ENCODE measurements at places on chromosomes 6 and 20. TPM values are rescaled to one million over a fixed set of nuclear protein-coding genes. Genes with fewer than 3 reads are reported as not detected.
A peak's percentile ranks its signal among the peaks of the same experiment; 100 is the strongest.

OR5V1 gene
- total RNA-seq: not detected

GRCh38 chr6:41942067-41942851, 651 bp upstream of the CCND3 start:
- H3K4me3 ChIP-seq: peak overlapping the region; percentile 89
- H3K27me3 ChIP-seq: no peaks in the 10 kb centered on the region
- no peak for DNase-seq
- H3K36me3 ChIP-seq: no peaks in the 10 kb centered on the region
- H3K27ac ChIP-seq: peak overlapping the region; percentile 86
- peaks cover 59% of the 10 kb centered on the region for H3K4me1 ChIP-seq

PRRT1 gene
- total RNA-seq: 0.97 TPM

GRCh38 chr6:28803337-28803709, 120.5 kb downstream of the TRIM27 start:
- H3K4me3 ChIP-seq: no peak overlapping the region
- no peak overlapping the region for H3K27ac ChIP-seq
- H3K4me1 ChIP-seq: no peaks in the 10 kb centered on the region
- DNase-seq: no peak
- H3K27me3 ChIP-seq: peaks cover 9% of the 10 kb centered on the region

DNA sequence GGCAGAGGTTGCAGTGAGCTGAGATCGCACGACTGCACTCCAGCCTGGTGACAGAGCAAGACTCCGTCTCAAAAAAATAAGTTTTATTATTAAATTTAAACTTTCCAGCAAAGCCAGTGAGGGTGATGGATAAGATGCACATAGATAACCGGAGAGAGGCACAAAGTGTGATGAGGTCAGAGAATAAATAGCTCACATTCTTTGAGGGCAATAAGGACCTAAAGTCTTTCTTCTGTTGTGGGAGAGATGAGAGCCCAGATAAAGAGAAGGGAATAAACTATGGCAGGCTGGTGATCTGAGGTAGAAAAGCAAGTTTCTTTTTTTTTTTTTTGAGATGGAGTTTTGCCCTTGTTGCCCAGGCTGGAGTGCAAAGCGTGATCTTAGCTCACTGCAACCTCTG, 20.6 kb upstream of the EZR start:
- no peak overlapping the region for H3K4me3 ChIP-seq
- H3K4me1 ChIP-seq: peaks cover 5% of the 10 kb centered on the region

- H3K27me3 ChIP-seq: peaks cover 42% of the 10 kb centered on the region
- no peak within 1 kb of the TSS for H3K4me3 ChIP-seq
- peaks cover 10% of the 10 kb centered on the region for H3K4me1 ChIP-seq
Observed at GRCh38 chr20:62708591-62709536, at the start of gene NTSR1. Gene NTSR1, plus strand, starts transcription at chr20:62708836. Its CDS starts 372 bp downstream, at chr20:62709208.

- H3K36me3 ChIP-seq: no peaks in the 10 kb centered on the region
- H3K4me3 ChIP-seq: no peak overlapping the region
- DNase-seq: no peak
- no peak overlapping the region for H3K27ac ChIP-seq
- H3K4me1 ChIP-seq: no peaks in the 10 kb centered on the region
- H3K27me3 ChIP-seq: no peaks in the 10 kb centered on the region
Observed at GRCh38 chr6:157481189-157481864, 100.3 kb downstream of the ZDHHC14 start.

ARG1 gene
- total RNA-seq: 3.9 TPM

DDO gene
- 1.4 TPM for total RNA-seq

DNA sequence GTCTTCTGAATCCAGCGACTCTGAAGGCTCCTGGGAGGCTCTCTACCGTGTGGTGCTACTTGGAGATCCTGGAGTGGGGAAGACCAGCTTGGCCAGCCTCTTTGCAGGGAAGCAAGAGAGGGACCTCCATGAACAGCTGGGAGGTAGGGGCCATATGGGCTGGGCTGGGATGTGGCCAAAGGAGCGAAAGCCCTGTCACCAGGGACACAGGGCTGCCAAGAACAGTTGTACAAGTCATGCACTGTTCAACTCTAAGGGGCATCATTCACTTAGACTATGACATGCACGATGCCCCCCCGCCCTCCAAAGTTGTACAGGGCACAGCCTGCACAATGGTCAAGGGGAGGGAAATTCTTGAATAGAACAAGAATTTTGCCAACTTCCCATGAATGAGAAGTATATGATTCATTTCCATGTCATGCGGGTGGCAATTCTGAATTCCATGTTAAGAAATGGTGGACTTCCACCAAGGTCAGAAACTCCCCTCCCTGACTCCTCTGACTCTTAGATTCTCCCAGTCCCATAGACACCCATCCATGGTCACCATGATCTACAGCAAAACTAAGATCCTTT, 1.6 kb downstream of the REM1 start:
- no peak for DNase-seq
- no peak overlapping the region for H3K27ac ChIP-seq
- no peak overlapping the region for H3K4me3 ChIP-seq
- H3K36me3 ChIP-seq: no peaks in the 10 kb centered on the region

DNA sequence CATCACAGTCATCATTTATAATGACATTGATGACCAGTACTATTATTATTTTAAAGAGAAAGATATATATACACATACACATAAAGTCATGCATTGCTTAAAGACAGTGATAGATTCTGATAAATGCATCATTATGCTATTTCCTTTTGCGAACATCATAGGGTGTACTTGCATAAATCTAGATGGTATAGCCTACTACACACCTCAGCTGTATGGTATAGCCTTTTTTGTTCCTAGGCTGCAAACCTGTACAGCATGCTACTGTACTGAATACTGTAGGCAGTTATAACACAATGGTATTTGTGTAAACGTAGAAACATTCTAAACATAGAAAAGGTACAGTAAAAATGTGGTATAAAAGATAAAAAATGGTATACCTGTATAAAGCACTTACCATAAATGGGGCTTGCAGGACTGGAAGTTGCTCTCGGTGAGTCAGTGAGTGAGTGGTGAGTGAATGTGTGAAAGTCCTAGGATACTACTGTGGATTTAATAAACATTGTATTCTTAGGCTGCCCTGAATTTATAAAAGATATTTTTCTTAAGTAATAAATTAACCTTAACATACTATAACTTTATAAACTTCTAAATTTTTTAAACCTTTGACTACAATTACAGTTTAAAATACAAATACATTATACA, 23.9 kb downstream of the QKI start:
- H3K36me3 ChIP-seq: no peaks in the 10 kb centered on the region
- no peak overlapping the region for H3K27ac ChIP-seq
- DNase-seq: no peak
